ENCODE measurements at places on chromosomes 11 and 22.

DNA sequence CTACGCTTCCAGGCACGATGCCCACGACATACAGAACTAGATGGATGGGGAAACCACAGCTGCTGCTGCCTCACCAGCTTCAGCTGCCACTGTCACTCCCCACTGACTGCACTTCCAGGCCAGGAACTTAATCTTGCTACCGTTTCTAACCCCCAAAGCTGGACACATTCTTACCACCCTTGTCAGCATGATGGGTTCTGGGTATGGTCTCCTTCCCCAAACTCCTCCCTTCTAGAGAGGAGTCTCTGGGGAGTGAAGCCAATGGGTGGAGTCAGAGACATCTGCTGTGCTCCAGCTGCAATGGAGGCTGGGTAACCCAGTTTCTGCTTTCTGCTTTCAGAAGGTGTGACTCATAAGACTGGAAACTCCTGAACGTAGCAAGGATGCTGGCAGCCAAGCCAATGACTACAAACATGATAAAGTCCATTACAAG, 87.0 kb upstream of the THY1 start:
- peak; percentile 93 for DNase-seq

DNA sequence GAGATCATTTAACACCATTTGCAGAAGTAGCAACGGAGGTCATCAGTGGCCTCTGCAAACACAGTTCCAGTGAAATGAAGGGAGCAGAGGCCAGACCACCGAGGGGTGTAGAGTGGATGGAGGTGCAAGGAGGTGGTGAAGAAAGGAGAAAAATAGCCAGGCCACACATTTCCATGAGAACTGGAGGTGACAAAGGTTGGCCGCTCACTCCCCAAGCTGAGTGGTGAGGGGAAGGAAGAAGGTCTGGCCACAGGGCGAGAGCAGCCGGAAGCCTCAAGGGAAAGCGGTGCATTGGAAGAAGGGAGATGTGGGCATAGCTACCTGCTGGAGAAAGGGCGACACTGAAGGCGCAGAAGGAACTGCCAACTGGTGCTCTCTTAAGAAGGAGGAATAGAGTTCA, 20.1 kb upstream of the TMPRSS4 start:
- no peak for DNase-seq

- DNase-seq = no peak
These were observed 10.8 kb upstream of the SLC35C1 start for GRCh38 chr11:45794169-45794568.

DNA sequence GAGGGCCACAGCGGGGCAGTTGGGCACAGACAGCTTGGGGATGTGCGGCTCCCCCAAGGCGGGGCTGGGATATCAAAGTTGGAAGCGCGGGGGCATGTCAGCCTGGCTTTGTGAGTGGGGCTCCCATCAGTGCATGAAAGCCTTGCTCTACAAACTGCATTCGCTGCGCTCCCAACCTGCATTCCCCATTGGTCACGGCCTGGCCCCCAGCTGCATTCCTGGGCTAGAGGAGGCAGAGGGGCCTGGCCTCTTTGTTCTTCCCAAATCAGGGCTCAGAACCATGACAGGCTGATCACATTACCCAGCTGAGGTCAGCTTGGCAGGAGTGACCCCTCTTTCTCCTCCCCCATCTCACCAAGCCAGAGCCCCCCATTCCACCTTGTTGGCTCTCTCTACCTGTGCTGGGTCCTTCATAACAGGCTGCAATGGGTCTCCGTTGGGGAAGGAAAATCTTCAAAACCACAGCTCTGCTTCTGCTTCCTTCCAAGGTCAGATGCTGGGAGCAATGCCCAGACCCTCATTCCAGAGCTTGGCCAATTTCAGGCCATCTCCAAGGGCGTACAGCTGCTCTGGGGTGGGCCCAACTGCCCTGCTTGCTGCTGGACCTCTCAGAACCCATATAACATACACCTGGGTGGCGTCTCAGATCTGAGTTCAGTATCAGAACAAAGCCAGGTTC, 38.7 kb upstream of the CDON start:
- no peak for DNase-seq

GRCh38 chr22:35601013-35601580, 16.0 kb downstream of the MB start:
- no peak for DNase-seq

- no peak for DNase-seq
These were observed 480.4 kb downstream of the SOX6 start for GRCh38 chr11:15875943-15876342.

- DNase-seq = no peak
These were observed 10.2 kb downstream of the ADM start for GRCh38 chr11:10315083-10315482.

DNA sequence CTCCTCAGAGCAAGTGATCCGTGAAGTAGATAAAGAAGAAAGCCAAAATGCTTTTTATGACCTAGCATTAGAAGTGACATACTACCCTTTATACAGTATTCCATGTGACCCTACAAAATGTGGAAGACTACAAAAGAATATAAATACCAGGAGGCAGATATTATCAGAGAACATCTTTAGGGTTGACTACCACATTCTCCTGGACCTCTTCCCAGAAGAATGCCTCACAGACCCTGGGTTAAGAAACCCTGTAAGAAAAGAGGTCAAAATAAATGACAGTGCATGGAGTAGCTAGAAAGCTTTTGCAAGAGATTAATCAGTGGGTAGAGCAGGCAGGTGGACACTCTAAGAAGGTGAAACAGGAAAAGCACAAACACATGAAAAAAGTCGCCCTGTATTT, 69.2 kb downstream of the FANCF start:
- DNase-seq = no peak

GRCh38 chr11:2963761-2964160, 28.4 kb downstream of the NAP1L4 start:
- DNase-seq = no peak

GRCh38 chr11:94018721-94019120, 2.4 kb upstream of the HEPHL1 start:
- no peak for DNase-seq

DNA sequence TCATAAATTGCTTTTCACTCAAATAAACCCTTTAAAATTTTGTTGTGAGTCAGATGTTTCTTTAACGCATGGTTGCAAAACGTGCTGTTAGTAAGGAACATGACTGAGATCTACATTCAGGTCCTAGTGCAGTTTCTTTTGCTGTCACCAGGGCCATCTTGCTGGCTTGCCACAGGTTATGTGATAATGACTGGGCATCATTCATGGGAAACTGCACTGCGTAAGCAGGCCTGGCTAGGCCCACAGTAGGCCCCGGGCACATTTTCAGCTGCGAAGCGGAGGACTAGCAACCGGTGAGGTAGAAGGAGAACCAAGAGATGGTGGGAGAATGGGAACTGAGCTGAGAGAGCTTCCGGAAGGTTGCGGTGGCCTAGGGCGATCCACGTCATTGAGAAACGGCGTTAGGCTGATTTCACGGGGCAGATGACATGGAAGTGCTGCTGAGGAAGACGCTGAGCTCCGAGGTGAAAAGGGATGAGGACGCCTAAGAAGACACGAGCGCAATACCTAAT, 3.2 kb upstream of the KLHDC7B start:
- DNase-seq = no peak

DNA sequence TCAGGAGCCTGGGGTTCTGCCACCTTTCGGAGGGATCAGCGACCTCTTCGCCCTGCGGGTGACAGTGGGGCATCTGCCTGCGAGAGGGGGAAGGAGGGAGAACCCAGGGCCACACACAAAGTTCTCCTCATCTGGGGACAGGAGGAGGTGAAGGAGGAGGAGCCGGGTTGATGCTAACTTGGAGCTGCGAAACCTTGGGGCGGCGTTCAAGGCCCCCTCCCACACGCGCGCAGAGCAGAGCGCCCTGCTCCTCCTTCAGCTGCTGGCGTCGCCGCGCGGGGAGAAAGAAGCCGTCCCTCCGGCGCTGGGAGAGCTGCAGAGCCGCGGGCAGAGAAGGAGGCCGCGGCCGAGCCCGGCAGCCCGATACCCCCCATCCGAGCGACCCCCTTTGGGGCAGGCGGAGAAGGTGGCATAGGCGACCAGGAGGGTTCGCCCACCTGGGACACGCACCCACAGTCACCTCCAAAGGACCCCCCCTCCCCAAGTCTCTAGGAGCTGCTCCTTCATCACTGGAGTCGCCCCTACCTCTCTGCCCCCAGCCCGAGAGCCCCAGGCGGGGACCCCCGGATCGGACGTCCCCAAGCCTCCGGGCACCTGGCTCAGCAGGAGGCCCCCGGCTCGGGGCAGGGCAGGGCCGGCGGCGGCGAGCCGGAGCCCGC, at the start of gene RASD2:
TSS of gene RASD2 (plus strand) at position 237 of the 659 bp plus-strand sequence. CDS start 5,979 bp downstream, outside the sequence.
- no peak for DNase-seq

DNA sequence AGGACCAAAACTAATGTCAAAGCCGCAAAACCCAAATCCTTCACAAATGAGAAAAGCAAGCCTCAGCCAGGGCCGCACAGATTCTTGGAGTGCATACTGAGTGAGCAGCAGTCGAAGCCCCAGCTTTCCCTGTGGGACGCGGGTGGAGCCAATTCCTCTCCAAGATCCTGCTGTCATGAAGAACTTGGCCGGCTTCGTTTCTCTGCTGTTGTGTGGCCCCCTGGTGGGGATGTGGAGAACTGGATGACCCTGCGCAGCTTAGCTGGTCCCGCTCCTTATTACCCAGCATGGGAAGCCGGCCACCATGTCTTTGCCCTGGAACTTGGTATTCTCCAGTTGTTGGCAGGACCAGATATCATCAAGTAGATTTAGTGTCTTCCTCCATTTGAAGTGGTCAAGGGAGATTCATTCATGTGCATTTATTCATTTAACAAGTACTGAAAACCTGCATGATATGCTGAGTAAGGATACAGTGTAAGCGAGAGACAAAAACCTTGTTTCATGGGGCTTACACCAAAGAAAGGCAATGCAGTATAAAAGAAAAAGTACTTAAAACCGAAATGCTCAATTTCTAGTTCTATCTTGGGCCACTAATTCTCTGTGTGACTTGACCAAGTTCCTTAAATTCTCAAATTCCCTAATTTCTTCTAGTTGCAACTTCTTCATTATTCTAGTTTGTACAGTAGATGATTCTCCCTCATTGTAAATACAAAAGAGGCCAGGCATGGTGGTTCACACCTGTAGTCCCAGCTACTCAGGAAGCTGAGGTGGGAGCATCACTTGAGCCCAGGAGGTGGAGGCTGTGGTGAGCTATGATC, 56.7 kb upstream of the CRTAM start:
- DNase-seq = peak; percentile 95

DNA sequence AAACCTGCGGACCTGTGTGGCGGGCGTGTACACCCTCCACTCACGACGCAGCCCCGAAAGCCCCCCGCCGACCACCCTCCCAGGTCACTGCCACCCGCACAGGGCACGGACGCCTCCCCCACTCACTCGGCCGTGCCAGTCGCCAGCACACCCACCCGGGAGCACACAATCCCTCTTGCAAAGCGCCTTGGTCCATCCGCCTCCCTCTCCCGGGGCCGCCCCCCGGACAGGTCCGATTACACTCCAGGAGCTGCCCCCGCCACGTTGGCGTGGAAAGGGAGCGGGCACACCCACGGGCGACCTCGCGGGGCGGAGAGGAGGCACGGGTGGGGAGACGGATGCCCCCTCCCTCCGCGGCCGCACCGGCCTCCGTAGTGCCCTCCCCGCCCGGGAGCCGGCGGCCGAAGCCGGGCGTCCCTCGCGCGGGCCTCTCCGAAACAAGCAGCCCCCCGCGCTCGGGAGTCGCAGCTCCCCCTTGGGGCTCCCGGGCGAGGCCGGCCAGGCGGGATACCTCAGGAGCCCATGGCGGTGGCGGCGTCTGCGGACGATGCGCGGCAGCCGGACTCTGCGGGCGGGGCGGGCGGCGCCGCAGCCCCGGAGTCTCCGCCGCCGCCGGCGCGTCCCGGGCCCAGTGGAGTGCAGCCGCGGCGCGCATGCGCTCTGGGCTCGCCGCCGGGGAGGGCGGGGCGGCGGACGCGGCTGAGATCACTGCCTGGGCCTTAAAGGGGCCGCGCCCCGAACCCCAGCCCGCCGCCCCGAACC, at the start of gene TMEM184B:
TSS of gene TMEM184B (minus strand) at position 638 of the 762 bp plus-strand sequence. CDS start 25,049 bp downstream, outside the sequence.
- DNase-seq = peak; percentile 97

DNA sequence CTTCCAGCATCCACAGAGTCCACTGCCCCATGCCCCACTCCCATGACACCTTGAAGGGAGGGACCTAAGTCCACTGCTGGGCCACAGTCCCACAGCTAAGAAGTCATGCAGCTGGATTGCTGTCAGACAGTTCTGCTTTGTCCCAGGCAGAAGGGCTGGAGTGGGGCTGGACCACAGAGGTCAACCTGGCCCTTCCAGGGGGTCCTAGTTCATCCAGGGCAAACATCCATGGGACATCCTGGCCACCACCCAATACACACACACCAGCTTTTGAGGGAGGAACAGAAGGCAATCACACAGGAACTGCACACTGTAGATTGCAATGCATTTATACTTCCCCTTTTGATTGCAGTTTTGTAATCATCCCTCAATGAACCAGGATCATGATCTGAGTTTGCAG, 11.3 kb upstream of the APOL4 start:
- DNase-seq = no peak

DNA sequence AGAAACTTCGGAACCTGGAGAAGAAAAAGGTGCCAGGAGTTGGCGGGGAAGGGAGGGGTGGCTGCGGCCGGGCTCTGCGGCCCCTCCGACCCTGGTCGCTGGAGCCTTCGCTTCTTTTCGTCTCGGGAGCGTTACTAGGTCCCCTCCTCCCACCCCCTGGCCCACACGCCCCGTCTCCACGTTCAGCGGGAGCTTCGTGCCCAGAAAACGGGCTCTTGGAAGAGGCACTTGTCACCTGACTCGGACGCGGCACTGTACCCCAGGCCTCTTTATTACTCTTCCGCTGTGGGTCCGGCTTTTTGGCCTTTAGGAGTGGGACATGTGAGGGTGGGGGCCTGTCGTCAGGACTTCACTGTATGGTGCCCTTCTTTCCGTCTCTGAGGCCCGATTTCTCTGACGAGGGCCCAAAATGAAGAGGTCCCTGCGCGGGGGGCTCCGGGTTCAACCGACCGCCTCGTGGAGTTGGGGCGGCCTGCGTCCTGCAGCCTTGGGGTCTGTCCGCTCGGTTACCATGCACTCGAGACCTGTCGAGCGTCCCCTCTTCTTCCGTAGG, 1.2 kb downstream of the CAPRIN1 start:
- no peak for DNase-seq
